ENCODE measurements at places on chromosomes 16 and 17.

- DNase-seq: no peak
Measured at GRCh38 chr17:7312432-7313087, 2.6 kb downstream of the GPS2 start.

DNA sequence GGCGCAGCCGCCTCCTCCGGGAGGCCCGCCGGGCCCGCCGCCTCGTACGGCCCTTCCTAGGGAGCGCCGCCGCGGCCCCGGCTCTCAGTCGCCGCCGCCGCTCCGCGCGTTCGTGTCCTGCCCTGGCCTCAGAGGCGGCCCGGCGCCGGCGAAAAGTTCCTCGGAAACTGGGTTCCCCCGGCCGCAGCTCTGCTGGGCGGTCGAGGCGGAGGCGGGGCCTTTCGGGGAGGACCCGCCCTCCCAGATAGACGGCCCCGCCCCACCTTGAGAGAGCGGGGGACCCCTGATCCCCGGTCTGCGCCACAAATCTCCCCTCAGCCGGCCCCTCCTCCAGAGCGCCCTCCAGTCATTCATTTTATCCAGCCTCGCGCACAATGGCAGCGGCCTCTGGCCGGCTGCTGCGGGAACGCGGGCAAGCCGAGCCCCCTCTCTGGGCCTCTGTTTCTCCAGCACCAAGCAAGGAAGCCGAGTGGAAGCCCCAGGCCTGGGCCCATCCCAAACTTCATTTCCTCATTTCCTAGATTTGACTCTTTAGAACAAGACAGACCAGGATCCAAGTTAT lies at the start of gene SREBF1:
TSS of gene SREBF1 (minus strand) at position 169 of the 562 bp plus-strand sequence. CDS start 169 bp downstream, outside the sequence.
- DNase-seq: no peak

GRCh38 chr17:571224-571623 lies 143.4 kb downstream of the VPS53 start:
- no peak for DNase-seq

DNA sequence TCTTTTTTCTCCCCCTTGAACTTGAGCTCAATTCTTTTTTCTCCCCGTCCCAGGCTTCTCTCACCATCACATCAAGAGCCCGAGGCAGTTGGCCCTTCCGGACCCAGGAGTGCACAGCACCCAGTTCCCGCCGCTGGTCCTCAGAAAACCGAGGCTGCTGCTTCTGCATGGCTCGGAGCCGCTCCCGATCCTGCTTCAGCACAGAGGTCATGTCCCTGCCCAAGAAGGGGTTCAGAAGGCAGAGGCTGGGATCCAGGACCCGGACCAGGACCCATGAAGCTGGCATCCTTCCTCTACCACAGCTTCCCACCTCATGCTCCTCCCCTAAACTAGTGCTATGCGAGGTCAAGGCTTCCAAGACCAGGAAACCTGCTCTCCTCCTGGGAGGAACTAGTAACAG lies 10.5 kb downstream of the PER1 start:
- no peak for DNase-seq

DNA sequence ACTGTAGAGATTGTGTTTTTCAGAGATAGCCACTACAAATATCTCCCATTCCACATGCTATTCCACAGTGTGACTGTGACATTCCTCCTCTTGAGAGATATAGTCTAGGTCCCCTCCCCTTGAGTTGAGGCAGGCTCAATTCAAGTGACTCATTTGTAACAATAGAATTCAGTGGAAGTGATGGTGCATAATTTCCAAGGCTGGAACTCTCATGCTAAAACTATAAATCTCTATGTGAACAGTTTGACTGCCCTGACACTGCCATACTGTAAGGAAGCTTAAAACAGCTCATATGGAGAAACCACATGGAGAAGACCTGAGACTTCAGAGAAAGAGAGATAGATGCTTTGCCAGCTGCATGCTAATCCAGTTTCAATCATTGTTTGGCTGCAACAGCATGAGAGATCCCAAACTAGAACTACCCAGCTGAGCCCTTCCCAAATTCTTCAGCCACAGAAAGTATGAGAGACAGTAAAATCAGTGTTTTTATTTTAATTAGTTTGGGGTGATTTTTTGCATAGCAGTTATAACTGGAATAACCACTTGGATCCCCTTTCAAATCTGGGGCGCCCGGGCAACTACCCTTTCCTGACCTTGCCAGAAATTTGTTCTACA lies 19.5 kb upstream of the CSNK2A2 start:
- no peak for DNase-seq

DNA sequence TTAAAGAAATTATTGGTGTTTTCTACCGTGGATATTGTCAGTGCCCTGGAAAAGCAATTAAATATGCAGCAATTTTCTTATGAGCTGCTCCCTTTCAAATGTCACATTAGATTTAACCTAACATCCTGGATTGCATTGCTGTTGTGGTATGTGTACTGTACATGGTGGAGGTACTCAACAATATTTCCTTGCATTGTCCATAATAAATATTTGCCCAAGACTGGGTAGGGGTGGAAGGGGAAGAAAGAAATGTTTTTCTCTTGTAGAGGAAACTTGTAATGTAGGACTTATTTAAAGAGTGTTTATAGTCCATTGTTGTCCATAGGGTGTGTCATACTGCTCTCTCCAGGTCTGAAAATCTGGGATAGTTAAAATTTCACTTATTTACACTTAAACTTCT lies 346.2 kb upstream of the TBX2 start:
- no peak for DNase-seq

- no peak for DNase-seq
Measured at GRCh38 chr16:84841787-84842300, 22.1 kb downstream of the CRISPLD2 start.

DNA sequence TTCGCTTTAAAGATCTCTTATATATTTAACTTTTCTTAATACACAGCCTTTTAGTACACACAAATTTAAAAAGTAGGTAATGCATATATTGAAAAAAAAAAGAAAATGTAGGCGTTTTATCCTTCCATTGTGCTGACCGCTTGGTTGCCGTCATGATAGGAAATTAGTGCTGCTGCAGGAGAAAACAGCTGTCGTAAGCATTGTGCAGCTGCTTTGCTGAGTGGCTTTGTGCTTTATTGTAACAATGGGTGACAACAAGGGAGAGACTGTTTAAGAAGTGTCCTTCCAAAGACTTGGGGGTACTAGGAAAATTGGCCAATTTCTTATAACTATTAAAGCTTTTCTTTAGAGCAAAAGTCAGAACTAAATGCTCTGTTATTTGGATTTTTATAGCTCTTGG lies 5.0 kb downstream of the HERPUD1 start:
- no peak for DNase-seq

- no peak for DNase-seq
Measured at GRCh38 chr17:76833034-76833644, 35.1 kb upstream of the MGAT5B start.

- no peak for DNase-seq
Measured at GRCh38 chr16:11047057-11047456, 102.7 kb downstream of the CLEC16A start.

GRCh38 chr17:56913000-56913311 lies 893 bp downstream of the TRIM25 start:
- no peak for DNase-seq

DNA sequence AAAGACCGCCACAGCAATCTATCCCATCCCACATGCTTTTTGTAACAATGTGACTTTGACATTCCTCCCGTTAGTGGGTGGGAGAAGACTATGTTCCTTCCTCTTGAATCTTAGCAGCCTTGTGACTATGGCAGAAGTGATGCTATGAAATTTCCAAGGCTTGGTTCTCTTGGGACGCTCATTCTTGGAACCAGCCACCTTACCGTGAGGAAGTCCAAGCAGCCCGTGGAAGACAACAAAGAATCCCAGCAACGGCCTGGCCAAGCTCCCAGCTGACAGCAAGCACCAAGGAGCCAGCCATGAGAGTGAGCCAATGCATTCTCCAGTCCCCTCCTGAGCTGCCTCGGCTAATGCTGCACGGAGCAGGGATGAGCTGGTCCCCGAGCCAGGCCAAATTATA lies 62.3 kb downstream of the VPS53 start:
- DNase-seq: no peak

GRCh38 chr17:43142153-43142552 lies 17.0 kb upstream of the BRCA1 start:
- no peak for DNase-seq
